Stimulated activated CD8-positive, alpha-beta memory T cell treated with anti-CD3 and anti-CD28 coated beads, Interleukin-7, amount 100 ng/mL, for 4 hours (primary cell): ENCODE measurements at places on chromosomes 7 and 10.

- DNase-seq, result no peak
Observed at GRCh38 chr10:23081891-23082290, 13.5 kb upstream of the MSRB2 start.

DNA sequence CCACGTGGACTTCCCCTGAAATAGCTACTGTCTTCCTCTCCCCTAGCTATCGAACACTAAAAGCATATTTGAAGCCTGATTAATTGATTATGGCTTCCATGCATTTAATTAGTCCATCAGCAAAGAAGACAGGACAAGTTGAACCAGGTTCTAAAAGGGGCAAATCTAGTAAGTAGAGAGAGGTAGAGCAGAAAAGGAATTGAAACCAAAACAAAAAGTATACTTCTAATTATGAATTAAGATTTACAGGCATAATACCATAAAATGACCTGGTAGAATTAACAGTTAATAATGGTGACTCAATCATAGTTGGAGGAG, 393 bp upstream of the DNAJC1 start:
- no peak for DNase-seq

- no peak for DNase-seq
Observed at GRCh38 chr7:81811956-81812865, 42.4 kb upstream of the HGF start.

GRCh38 chr7:66741-67140, 125.6 kb upstream of the FAM20C start:
- no peak for DNase-seq

GRCh38 chr7:204326-204725, 12.0 kb downstream of the FAM20C start:
- DNase-seq, result no peak

DNA sequence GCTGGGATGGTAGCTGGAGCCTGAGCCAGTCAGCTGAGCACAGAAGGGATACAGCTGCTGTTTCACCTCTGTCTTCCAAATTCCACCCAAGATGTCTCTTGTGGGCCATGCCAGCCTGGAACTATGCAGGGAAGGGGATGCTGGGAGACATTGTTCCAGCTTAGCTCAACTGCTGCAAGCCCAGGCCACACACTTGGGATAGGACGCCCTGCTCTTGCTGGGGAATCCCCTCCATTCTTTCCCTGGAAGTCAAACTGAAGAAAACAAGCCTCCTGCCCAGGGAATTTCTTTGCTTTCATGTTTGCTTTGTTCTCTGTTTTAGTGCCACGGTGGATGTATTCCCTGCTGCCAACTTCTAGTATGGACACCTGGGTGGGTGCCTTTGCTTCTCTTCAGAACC, 55.2 kb upstream of the CDK13 start:
- DNase-seq, result no peak

GRCh38 chr7:47807756-47808155, 140.5 kb downstream of the PKD1L1 start:
- no peak for DNase-seq

DNA sequence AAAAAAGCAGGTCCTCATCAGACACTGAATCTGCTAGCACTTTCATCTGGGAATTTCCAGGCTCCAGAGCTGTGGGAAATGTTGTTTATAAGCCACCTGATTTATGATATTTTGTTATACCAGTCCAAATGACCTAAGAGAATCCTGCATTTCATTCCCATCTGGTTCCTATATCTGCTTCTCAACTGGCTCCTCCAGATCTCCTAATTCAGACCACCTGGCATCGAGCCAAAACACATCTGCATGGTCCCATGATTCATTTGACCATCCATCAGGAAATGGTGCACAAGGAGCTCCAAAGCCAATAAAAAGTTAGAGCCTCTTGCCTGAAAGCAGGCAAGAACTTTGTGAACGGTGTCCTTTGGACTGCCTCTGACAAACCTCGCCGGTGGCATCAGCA, 108.9 kb downstream of the IPMK start:
- DNase-seq, result no peak

- no peak for DNase-seq
Observed at GRCh38 chr10:35435824-35436223, 99.5 kb downstream of the CCNY start.

DNA sequence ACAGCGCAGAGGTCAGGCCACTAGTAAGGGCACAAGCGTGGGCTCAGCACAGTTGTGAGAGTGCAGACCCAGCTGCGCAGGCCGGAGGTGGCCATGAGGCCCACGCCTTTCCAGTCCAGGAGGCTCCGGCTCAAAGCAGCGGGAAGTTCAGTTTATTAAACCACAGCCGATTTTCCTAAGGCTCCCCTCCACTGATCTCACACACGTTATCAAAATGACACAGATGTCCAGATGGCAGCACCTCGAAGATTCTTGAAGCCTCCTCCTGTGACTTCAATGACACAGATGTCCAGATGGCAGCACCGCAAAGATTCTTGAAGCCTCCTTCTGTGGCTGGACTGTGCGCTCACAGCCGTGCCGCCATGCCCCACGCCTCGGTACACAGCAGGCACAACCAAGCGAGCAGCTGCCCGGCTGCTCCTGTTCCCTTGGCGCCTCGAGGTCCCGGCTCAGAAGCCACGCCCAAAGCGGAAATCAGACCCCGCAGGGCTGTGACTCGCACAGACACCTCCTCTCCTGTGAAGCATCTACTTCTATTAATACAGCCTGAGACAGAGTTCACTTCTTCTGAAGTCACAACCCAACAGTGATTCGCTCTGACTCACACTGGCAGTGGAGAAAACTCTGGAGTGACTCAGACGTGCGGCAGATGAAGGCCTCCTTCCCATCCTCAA, 122.7 kb downstream of the MAD1L1 start:
- peak; percentile 45 for DNase-seq

GRCh38 chr10:30062090-30062489, 2.7 kb upstream of the JCAD start:
- no peak for DNase-seq

- no peak for DNase-seq
Observed at GRCh38 chr10:80684259-80684658, 146.6 kb downstream of the SH2D4B start.

DNA sequence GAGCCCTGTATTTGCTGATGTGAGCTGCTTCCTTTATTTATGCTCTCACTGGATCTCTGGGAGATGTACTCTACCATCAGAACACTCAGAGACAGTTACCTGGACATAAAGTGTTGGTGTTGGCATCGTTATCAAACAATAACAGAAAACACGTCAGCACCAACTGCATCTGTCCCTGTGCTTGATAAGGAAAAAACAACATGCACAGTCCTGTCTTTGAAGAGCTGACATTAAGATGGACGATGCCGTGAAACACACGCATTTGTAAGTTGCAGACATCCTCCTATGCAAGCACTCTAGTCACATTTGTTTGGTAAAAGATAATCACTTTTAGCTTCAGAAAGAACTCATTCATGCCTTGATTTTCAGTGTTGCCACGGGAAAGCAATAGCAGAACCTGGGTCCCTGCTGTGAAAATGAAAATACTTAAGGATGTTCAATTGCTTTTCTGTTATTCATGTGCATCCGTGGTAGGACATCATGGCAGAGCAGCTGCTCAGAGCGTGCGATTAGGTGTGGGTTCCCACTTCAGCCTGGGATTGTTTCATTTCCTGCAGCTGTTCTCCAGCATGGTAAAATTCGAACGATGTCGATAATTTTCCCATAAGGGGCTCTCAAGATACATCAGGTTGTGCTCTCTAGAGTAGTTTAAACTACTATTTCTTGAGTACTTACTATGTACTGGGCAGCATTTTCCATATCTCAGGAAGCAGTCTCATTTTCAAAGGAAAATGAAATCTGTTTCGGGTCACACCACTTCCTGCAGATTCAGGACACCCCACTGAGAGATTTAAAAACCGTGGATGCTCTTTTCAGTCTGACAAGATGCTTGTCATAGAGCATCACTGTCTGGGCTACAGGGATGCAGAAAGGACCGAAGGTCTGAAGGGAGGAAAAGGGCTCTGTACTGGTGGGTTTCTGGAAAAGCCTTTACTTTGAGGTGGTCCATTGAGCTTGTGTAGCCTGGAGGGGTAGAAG, 248.7 kb downstream of the CAMK1D start:
- no peak for DNase-seq

DNA sequence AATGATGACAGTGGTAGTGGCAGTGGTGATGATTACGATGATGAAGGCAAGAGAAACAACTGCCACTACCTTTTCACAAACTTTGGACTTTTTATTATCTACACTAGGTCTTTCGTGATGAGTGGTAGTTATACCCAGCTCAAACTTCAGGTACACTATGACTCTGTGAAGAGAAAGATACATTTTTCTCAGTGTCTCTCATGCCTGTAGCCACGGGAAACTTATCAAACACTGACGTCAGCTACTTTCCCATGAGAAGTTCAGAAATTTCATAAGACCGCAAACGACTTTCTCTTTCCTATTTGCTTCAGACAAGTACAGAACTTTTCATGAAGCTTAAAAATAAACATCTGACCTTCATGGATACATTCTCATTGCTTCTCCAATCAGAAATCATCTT, 57.0 kb downstream of the CALD1 start:
- no peak for DNase-seq

DNA sequence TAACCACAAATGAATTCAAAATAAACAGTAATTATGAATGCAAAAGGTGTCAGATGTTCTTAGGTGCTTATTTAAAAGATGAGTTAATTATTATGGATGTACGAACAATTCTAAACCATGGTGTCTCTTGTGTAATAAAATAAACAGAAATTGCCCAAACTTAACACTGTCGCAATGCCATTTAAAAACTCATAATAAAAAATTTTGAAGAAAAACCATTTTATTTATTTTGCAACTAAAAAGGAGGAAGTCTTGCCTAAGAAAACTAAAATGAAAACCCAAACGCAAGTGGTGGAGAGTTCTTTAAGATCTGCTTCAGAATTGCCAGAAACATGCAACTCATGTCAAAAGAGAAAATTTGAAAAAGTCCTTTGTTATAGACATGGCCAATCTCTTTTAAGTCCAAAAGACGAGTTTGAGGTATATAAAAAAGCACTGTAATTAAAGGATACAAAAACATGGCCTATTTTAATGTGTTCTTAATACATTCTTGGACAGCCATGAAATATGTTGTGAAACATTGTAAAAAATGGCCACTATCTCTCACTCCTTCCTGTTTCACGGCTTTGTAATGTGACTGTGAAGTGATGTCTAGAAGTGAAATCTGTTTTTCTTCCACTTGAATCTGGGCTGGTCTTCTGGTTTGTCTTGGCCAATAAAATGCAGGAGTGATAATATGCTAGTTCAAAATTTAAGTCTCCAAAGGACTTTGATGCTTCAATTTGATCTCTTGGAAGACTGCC, 322.9 kb downstream of the PRPF18 start:
- DNase-seq, result no peak

GRCh38 chr10:650886-651615, 38.4 kb downstream of the DIP2C start:
- DNase-seq, result no peak

DNA sequence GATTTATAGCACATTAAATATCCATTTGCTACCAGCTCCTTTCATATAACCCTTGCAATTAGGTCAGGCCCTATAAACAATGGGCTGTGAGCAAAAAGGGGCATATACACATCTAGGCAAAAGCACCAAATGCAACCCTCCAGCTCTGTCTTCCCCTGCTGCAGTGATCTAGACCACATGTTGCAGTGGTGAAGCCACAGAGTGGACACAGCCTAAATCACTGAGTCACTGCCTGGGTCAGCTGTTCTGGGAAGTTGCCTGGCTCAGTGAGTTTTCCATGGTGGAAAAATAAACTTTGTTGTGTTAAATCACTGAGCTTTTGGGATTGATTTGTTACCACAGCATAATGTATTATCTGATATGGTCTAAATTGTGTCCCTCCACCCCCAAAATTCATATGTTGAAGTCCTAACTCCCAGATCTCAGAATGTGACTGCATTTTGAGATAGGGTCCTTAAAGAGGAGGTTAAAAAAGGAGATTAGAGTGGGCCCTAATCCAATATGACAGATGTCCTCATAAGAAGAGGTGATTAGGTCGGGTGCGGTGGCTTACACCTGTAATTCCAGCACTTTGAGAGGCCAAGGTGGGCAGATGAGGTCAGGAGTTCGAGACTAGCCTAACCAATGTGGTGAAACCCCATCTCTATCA, 70.4 kb downstream of the ZFAND4 start:
- no peak for DNase-seq

DNA sequence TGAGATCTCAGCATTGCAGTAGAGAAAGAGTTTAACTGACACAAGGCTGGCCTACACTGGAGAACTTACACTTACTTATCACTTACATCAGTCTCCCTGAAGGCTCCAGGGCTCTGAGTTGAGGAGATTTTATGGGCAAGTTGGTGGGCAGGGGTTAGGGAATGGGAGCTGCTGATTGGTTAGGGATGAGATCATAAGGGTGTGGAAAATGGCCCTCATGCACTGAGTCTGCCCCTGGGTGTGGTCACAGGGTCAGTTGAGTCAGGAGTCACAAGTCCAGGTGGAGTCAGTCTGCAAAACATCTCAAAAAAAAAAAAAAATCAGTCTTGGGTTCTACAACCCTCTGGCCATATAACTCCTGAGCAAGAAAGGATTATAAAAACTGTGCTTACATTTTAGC, 60.5 kb downstream of the PPP1R17 start:
- DNase-seq, result no peak

DNA sequence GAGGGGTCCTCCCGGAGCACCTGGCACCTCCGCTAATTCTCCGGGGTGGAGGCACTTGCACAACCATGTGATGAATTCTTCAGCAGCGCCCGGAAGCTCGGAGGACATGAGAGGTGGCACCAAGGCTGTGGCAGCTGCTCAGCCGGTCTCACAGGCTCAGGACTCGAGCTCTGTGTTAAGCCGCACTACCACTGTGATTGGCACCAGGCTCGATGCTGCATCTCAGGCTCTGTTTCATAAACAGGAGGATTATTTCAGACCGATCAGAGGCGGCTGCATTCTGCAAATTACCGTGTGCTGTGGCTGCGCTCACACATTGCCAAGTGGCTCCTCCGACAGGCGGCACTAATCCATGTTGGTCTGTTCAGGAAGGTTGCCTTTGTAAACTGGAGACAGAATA, 495.2 kb downstream of the DNAJB6 start:
- no peak for DNase-seq

GRCh38 chr7:43735802-43736603, 6.7 kb upstream of the COA1 start:
- no peak for DNase-seq

GRCh38 chr10:69045441-69046300, 42.2 kb upstream of the SRGN start:
- DNase-seq, result no peak

DNA sequence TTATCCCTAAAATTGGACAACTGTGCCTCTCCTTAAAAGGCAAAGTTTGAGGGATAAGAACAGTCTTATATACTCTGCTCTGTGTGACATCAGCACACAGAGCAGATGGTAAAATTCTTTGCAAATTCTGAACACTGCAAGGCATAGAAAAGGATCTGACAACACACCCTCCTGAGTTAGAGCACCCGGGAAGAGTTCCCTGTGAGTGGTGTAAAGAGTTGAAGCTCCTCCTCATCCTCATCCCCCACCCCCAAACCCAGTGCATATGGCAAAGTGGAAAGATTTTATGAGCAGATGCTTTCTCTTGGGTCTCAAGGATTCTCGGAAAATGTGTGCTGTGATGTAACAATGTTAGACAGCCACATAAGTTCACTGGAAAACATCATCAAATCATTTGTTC, 40.0 kb upstream of the DGKI start:
- DNase-seq, result no peak

- DNase-seq, result no peak
Observed at GRCh38 chr7:17939211-17939605, 1.1 kb downstream of the SNX13 start.

- DNase-seq, result peak; percentile 47
Observed at GRCh38 chr7:43906331-43907010, at the start of gene URGCP. TSS of gene URGCP (minus strand) at chr7:43906596. CDS start at chr7:43906575, 21 bp downstream.

- DNase-seq, result no peak
Observed at GRCh38 chr7:138834583-138834982, 36.6 kb upstream of the ATP6V0A4 start.

GRCh38 chr10:92268748-92269147, 22.1 kb downstream of the CPEB3 start:
- no peak for DNase-seq
